GM03348 (cell line): ENCODE measurements at places on chromosomes 1 and 21.

DNA sequence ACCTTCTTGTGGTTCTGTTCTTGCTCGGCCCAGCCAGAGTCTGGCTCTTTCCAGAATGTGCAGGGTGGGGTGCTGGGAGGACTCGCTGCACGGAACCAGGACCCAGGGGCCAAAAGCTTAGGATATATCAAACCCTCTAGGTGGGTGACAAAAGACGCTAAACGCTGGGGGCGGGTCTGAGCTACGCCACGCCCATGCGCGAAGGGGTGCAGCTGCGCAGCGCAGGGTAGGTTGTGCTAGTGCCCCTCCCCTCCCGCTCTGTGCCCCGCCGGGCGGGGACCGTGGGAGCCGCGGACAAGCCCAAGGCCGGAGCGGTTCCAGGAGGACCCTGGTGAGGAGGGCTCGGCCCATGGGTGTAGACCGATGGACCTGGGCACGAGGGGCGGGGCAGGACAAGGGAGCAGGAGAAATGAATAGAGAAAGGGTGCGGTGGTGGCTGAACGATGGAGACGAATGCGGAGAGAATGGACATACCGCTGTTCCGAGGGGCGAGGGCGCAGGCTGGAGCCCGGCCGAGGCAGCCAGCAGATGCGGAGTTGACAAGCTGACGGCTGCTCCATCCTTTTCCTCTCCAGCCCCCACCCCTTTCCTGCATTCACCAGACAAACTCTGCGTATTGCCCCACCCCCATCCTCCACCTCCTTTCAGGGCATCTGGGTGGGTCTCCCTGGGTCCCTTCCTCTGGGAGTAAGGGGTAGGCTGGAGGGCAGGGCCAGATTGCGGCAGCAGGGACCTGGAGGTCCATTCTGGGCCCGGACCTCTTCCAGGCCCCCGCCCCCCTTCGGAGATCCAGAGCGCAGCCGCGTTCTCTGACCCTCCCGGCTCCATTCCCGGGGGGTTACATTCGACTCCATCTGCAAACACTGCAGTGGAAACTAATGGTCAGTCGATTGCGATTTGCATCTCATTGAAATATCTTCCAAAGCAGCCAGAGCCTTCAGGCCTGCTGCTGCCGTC lies at the start of gene RUSC1:
RUSC1 (plus strand) TSS at position 234 of the 957 bp plus-strand sequence. CDS start 880 bp downstream, outside the sequence.
- DNase-seq = peak; percentile 91

- no peak for DNase-seq
Measured at GRCh38 chr1:111252786-111253185, 25.3 kb downstream of the CHI3L2 start.

GRCh38 chr1:9078752-9079500 lies 9.5 kb upstream of the SLC2A5 start:
- no peak for DNase-seq

DNA sequence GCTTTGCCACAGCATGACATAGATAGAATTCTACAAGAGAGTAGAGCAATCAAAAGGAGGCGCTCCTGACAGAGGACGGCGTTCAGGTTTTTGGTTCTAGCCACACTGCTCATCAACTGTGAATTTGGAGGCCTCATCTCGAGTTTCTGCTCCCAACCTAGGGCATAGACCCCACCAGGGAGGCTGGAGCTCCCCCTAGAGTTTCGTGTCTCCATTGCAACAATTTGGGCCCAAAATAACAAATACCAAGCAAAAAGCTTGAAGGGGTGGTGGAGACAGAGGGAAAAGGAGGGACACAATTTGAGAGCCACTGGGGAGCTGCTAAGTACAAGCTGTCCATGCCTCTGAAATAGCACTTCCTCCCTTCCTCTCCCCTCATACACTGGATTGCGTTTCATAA lies 297.0 kb downstream of the GPATCH2 start:
- DNase-seq = peak; percentile 38
